ENCODE measurements at places on chromosomes 4 and X. TPM values are rescaled to one million over a fixed set of nuclear protein-coding genes. Genes with fewer than 3 reads are reported as not detected.

Gene PF4V1
- total RNA-seq, result not detected

Gene SLIT2
- not detected for total RNA-seq

Gene PLXNB3
- 3.5 TPM for total RNA-seq

Gene TLR1
- total RNA-seq, result 0.22 TPM

Gene ZNF630
- 0.20 TPM for total RNA-seq

Gene FAM133A
- 0.68 TPM for total RNA-seq

Gene GAGE12H
- not detected for total RNA-seq

Gene HPSE
- total RNA-seq, result 1.2 TPM

Gene ABCG2
- 22.0 TPM for total RNA-seq

Gene MAGIX
- total RNA-seq, result 3.4 TPM

Gene TENM3
- 1.6 TPM for total RNA-seq

Gene SHROOM3
- 16.6 TPM for total RNA-seq

Gene CFI
- 0.37 TPM for total RNA-seq

Gene JCHAIN
- 0.20 TPM for total RNA-seq

Gene HTR2C
- not detected for total RNA-seq

Gene DUSP9
- 1.0 TPM for total RNA-seq

Gene ETDB
- not detected for total RNA-seq

Gene RRH
- total RNA-seq, result 0.10 TPM

Gene KCTD8
- not detected for total RNA-seq

Gene PRDM8
- total RNA-seq, result 0.21 TPM

Gene KIAA1210
- total RNA-seq, result not detected

Gene F8A1
- 78.6 TPM for total RNA-seq

Gene PLP1
- total RNA-seq, result not detected

Gene DOK7
- 0.23 TPM for total RNA-seq

Gene TRO
- 0.63 TPM for total RNA-seq

Gene ETFDH
- total RNA-seq, result 5.1 TPM

Gene HPGD
- total RNA-seq, result 81.0 TPM

Gene AMER1
- 2.6 TPM for total RNA-seq

Gene SH3TC1
- 19.8 TPM for total RNA-seq

Gene CCDC160
- not detected for total RNA-seq

Gene ATP1B4
- not detected for total RNA-seq

Gene ADGRG2
- total RNA-seq, result 9.3 TPM

Gene ZNF827
- 1.4 TPM for total RNA-seq

Gene IL1RAPL1
- not detected for total RNA-seq

Gene ZCCHC4
- total RNA-seq, result 3.8 TPM

Gene NHS
- total RNA-seq, result 2.3 TPM

Gene MGARP
- 0.95 TPM for total RNA-seq

Gene MSANTD1
- 0.21 TPM for total RNA-seq

Gene HHIP
- total RNA-seq, result 0.60 TPM

Gene CD99
- total RNA-seq, result 299 TPM
